ENCODE measurements at places on chromosomes 12 and 14.

DNA sequence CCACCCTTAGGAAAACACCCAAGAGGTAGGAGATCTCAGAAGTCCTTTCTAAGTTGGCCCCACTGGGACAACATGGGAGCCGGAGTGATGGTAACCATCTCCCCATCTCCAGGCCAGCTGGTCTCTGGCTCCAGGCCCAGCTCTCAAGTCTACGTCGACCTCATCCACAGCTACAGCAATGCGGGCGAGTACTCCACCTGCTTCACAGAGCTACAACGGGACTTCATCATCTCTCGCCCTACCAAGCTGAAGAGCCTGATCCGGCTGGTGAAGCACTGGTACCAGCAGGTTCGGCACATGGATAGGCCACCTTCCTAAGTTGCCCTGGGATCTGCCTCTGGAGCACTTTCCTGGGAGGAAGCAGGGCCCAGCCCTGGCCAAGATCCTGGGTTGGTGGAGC lies 11.0 kb upstream of the OAS2 start:
- no peak for DNase-seq

DNA sequence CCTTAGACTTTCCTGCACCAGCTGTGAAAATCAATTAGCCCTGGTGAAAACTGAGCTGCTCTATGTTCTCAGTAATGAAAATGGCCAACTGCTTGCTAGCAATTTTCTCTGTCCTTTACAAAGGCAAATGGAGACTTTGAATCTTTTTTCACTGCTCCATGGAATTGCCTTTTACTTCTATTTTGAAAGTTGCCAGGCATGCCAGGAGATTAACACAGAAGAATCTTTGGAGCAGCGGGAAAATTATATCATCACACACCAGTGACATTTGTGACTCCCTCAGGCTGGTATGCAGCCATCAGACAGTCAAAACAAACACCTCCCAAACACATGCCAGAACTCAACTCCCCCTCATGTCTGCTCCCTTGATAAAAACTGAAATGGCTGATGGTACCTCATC lies 872.0 kb upstream of the FLRT2 start:
- no peak for DNase-seq

GRCh38 chr12:106097011-106097410 lies 41.7 kb downstream of the NUAK1 start:
- DNase-seq: no peak

DNA sequence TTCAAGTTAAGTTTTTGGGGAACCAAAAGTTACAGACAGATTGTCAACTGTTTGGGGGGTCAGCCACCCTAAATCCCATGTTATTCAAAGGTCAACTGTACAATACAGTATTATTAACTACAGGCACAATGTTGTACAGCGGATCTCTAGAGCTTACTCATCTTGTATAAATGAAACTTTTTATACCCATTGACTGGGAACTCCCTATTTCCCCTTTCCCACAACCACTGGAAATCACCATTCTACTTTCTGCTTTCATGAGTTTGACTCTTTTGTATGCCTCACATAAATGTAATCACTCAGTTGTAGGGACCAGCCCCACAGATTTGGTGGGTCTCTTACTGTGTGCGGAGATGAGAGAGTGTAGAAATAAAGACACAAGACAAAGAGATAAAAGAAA lies 57.8 kb downstream of the SLCO1B3 start:
- no peak for DNase-seq

DNA sequence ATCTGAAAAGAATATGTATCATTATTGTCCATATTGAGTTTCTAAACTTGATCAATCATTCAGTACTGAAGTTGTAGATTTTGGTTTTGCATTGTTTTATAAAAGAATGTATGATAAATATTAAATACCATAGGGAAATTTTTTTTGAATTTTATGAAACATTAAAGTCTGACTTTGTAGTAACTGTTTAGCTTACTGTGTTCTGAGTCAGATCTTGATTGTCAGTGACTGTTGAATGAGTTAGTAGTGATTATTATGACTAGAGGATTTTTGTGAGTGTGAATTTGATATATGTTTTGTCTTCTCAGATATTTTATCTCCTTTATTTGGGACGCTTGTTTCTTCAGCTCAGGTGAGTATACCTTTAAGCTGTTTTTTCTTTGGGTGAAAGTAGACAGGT lies 10.1 kb downstream of the TDP1 start:
- DNase-seq: no peak

DNA sequence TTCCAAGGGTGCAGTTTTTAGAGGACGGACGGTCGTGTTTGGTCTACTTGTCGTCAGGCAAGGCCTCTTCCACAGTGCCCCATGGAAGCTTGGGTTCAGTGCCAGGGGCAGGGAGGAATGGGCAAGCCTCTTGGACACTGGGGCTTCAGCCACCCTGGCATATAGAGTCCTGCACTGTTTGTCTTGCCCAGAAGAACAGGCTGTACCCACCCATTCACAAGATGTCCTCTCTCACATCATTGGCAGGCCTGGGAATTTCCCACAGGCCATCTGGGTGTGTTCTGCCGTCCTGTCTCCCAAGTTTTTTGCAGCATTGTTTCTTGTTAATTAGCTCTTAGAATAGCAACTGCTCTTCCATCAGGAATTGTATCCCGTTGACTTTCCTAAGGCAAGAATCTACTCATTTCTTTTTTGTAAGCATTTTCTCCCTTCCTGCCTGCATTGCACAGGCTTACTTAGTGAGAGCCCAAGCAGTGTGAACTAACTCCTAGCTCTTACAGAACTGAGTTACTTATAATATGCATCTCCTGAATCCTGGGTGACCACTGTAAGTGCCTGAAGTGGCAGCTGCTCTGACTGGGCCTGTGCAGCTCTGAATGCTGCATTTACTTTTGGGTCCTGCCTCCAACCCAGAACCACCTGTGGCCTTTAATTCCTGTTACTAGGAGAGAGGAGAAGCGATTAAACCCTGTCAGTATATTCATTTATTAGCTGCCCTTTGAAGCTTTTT lies 149.4 kb upstream of the HIF1A start:
- no peak for DNase-seq

DNA sequence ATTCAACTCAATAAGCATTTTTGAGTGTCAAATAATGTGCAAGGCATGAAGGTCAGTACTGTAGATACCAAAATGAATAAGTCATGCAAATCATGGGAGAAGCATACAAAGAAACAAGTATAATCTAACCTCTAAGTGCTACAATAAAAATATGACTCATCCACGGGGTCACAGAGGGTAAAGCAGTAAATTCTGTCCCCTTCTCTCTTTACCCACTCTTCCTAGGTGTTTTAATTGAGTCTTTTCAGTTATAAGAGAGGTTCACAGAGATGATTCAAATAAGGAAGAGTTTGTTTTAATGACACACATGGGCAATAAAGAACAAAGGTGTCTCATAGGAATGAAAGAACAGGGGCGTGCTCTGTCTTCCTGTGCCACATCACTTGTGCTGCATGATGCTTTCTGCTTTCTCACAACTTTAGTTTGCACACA lies 71.5 kb upstream of the DAAM1 start:
- no peak for DNase-seq

GRCh38 chr12:125014526-125014925 lies 21.1 kb downstream of the BRI3BP start:
- no peak for DNase-seq

GRCh38 chr12:33587784-33588712 lies 148.4 kb upstream of the SYT10 start:
- DNase-seq: no peak

GRCh38 chr12:123873793-123874192 lies 98.8 kb downstream of the CCDC92 start:
- no peak for DNase-seq

DNA sequence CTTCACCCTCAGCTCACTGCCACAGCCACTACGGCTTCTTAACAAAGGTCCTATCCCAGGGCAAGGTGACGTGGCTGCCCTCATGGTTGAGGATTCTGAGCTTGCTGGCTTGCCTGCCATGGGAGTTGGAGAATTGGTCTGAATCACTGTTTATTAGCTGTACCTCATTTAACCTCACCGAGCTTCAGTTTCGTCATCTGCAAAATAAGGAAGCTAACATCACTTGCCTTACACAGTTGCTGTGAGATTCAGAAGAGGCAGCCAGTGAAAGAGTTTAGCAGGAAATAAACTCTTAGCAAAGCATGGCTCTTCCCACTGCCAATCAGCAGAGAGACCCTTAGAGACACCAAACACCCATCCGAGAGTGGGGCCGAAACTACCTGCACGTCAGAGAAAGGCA lies 90.1 kb upstream of the KCNA1 start:
- no peak for DNase-seq

- no peak for DNase-seq
These were observed 24.3 kb upstream of the SUPT16H start for GRCh38 chr14:21408147-21408546.

DNA sequence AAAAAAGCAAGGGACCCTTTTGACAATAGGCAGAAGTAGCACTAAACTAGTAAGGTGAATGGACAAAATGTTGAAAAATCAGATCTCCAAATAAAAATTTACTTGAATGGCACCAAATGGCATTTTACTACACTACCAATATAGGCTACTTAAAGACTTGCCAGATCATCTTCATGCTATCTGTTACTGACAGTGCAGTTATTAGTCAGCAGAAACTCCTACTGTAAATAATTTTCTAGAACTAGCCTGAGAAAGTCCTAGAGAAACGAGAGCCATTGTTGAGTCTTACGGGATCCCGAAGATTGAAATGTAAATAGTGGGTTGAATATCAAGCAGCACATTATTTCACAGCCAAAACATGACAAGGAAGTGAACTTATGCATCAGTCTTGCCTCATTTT lies 350.3 kb downstream of the SEC23A start:
- DNase-seq: no peak

DNA sequence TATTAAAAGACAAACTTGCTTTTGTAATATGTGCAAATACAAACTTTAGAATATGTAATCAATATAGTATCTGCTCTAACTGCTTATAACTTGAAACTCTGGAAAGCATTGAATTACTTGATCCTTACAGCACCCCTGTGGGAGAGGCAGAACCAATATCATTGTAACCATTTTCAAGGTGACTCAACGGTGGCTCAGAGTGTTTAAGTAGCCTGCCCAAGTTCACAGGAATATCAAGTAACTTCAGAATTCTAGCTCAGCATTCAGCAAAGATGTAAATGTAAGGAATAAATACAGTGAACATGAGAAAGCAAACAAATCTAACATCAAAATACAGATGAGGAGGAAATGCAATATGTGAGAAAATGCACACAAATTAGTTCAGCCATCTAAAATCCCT lies 264.6 kb downstream of the NELL2 start:
- no peak for DNase-seq

DNA sequence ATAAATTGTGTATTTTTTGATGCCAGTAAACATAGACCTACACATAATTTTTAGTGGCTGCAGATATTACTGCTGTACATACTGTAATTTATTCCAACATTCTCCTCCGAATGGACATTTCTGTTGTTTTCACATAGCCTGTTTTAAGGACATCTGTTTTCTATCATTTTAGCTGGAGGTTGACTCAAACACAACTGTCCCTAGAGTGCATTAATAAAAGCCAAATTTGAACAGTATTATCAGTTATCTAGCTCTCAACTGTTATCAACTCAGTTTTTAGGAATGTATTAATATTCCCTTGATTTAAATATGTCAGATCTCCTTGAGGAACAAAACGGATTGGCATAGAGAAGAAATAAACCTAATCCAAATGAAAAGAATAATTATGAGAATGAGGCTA lies 17.2 kb upstream of the PIWIL1 start:
- DNase-seq: no peak

- DNase-seq: no peak
These were observed 211.3 kb downstream of the TMEM121 start for GRCh38 chr14:105737504-105738246.

DNA sequence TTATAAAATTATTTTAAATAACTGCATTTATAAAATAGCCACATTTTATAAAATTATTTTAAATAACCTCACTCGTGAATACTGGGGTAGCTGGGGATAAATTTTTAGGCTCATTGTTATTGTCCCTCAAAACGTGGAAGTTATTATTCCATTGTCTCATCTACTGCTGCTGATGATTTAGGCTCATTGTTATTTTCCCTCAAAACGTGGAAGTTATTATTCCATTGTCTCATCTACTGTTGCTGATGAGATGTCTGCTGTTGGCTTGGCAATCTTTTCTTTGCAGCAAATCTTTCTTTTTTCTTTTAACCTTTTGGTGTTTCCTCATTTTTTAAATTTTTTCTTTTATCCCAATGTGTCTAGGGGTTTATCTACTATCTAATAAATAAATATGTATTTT lies 182.6 kb upstream of the PZP start:
- no peak for DNase-seq

DNA sequence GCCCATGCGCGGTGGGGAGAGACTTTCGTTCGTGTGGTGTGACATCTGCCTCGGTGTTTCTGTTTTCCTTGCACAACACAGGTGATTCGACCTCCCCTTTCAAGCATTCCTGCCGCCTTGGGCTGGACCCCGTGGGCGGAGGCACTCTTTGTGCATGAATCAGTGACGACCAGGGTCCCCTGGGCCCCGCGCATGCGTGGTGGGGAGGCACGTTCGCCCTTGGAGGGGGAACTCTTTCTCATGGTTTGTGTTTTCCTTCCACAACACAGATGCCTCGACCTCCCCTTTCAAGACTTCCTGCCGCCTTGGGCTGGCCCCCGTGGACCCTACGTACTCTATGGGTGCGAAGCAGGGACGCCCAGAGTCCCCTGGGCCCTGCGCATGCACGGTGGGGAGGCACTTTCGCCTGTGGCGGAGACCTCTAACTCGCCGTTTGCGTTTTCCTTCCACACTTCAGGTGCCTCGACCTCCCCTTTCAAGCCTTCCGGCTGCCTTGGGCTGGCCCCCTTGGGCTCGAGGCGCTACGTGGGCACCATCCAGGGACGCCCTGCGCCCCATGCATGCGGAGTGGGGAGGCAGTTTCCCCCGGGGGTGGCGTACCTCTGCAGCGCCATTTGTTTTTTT lies 340.9 kb downstream of the ALG10 start:
- no peak for DNase-seq

DNA sequence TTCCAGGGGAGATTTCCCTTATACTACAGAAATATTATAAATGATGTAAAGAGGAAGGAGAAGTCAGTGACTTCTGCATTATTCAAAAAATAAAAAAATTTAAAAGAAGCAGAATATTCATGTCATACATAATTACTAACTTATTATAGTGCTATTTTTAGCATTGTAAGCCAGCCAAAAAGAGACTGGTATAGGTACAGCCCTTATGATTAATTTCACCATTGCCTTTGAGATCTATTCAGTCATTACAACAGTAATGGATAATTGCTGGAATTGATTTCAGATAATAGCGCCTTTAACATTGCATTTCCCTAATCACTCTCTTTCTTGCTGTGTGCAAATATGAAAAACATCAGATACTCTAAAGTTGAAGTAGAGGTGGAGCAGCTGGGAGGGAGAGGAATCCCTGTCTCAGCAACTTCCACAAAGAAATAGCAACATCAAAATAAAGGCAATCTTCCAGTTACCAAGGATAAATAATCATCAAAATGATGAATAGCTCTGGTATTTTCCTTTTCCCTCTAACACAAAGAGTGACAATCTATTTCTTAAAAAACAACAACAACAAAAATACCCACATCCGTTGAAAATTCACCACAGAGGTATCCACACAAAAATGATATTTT lies 71.8 kb upstream of the OVCH1 start:
- no peak for DNase-seq

GRCh38 chr12:124036171-124036598 lies 63.2 kb downstream of the ZNF664 start:
- DNase-seq: no peak

- DNase-seq: no peak
These were observed 100.6 kb upstream of the CCND2 start for GRCh38 chr12:4172999-4173398.
